HAP-1 (cell line): ENCODE measurements at places on chromosomes 13 and 19.

DNA sequence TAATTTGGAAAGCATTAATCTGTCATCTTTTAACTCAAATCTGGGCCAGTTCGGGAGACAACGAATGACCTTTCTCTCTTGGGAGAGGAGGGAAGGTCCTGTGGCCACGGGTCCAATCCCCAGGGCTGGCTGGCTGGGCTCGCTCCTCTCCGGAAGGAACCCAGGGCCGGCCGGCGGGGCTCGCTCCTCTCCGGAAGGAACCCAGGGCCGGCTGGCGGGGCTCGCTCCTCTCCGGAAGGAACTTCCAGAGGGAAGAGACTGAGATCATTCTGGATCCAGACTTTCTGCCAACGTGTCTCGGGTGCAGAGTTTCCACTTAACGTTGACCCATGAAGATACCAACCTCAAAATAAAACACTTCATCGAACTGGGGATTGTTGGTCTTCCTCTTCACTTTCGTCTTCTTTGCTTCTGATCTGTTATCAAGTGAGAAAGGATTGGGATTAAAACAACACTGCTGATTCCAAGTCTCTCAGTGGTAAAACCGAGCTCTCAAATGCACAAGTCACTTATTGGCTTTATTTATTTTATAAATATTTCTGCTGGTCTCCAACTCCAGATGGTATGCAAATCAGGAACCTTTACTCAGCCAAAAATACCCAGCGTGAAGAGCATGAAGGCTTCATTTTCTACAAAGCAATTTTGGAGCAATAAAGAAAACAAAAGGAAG lies 53.3 kb upstream of the C13orf46 start:
- no peak for DNase-seq

GRCh38 chr19:17719730-17720400 lies 585 bp downstream of the MAP1S start:
- no peak for DNase-seq

DNA sequence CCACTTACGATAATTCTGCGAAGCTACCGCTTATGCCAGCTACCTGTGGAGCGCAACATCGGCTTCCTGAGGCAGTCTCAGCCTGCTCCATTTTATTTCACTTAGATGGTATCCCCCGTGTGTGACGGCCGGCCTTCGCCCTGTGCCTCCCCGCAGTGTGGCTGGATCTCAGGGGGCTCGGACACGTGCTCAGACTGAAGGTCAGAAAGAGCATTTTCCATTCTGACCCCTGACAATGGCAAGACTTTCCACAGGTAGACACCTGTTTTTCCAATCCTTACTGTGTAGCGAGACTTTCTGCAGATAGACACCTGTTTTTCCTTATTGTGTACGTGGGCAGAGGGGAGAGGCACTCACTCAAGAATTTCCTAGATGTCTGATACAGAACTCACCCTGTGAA lies 52.7 kb downstream of the ATP11A start:
- DNase-seq: no peak

DNA sequence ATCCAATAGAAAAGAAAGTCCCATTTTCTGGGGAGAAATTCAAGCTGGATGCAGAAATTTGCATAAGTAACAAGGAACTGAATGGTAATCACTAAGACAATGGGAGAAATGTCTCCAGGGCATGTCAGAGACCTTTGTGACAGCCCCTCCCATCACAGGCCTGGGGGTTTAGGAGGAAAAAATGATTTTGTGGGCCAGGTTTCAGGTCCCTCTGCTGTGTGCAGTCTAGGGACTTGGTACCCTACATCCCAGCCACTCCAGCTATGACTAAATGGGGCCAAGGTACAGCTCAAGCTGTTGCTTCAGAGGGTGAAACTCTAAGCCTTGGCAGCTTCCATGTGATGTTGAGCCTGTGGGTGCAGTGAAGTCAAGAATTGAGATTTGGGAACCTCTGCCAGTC lies 695.5 kb upstream of the MIR17HG start:
- DNase-seq: no peak

DNA sequence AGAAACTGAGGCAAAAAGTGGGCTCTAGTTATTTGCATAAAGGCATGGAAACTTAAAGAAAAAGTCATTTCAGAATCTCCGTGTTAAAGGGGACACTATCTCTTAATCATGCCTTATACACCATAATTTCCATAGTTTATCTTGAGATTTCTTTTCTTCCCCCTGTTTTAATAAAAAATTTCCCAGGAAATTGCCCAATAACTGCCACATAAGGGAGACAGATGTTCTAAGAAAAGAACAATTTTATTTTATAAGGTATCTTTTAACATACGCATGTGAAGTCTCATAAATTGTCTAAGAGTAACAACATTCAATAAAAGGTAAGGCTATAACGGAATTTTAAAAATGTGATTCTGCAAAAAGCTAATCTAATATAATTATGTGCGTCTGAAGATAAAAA lies 371.3 kb downstream of the IRS2 start:
- no peak for DNase-seq

- DNase-seq: no peak
These were observed 159.6 kb upstream of the ZNF536 start for GRCh38 chr19:30212574-30212973.

DNA sequence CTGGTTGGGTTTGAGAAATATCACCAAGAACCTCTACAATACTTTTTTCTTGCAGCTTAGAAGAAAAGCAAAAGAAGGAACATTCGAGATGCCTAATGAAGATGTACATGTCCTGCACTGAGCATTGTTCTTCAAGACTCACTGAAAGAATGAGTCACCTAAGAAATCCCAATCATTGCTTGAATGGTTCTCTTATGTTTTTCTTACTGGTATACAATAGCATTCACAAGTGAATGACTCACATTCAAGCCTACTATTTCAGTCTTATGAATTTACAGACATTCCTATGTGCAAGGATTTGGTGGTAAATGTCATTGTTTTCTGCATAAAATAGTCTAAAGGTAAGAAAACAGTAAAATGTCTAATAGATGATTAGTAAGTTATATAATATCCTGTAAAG lies 594.6 kb downstream of the PCDH9 start:
- no peak for DNase-seq

GRCh38 chr19:42628411-42629140 lies 33.9 kb upstream of the CEACAM8 start:
- DNase-seq: no peak
